ENCODE measurements at places on chromosomes 13 and 19. TPM values are rescaled to one million over a fixed set of nuclear protein-coding genes. Genes with fewer than 3 reads are reported as not detected.

Gene FGF21
- not detected for total RNA-seq

Gene FXYD7
- total RNA-seq: not detected

Gene COL5A3
- 0.05 TPM for total RNA-seq

Gene PLVAP
- 6.3 TPM for total RNA-seq

Gene TINCR
- 0.53 TPM for total RNA-seq

Gene GFY
- not detected for total RNA-seq

Gene SRRM5
- total RNA-seq: 0.33 TPM

Gene FAM83E
- not detected for total RNA-seq

Gene CYP4F2
- not detected for total RNA-seq

Gene TRAPPC2B
- 23.6 TPM for total RNA-seq

Gene ZNF763
- total RNA-seq: 0.27 TPM

Gene ZNF43
- total RNA-seq: 8.9 TPM

Gene SIGLEC5
- total RNA-seq: 0.27 TPM

Gene MUC16
- not detected for total RNA-seq

Gene TMEM150B
- not detected for total RNA-seq

Gene KLK12
- not detected for total RNA-seq

Gene LGI4
- not detected for total RNA-seq

Gene CASP14
- not detected for total RNA-seq

Gene ZNF699
- total RNA-seq: 2.6 TPM

Gene ZNF850
- 3.9 TPM for total RNA-seq

Gene MADCAM1
- not detected for total RNA-seq

Gene RNF17
- not detected for total RNA-seq

Gene ICAM4
- total RNA-seq: 0.40 TPM

Gene C19orf33
- total RNA-seq: 65.5 TPM

Gene KLK7
- total RNA-seq: not detected

Gene ZNF284
- 0.98 TPM for total RNA-seq

Gene GIPC3
- total RNA-seq: 1.4 TPM

Gene C19orf85
- not detected for total RNA-seq

Gene LIM2
- total RNA-seq: not detected

Gene NAPA
- 147 TPM for total RNA-seq

Gene ZNF667
- 0.94 TPM for total RNA-seq

Gene PDX1
- not detected for total RNA-seq

Gene OXGR1
- not detected for total RNA-seq

Gene KLK10
- not detected for total RNA-seq

Gene LYL1
- total RNA-seq: 131 TPM

Gene ZNF547
- total RNA-seq: 0.53 TPM

Gene GSX1
- not detected for total RNA-seq

Gene PODNL1
- 1.1 TPM for total RNA-seq

Gene ERICH6B
- total RNA-seq: not detected

Gene CYSLTR2
- total RNA-seq: not detected

Gene MBD3L5
- total RNA-seq: not detected

Gene KIR2DL4
- not detected for total RNA-seq

Gene SMAD9
- 9.2 TPM for total RNA-seq

Gene TIMM50
- total RNA-seq: 106 TPM

Gene CEACAM20
- total RNA-seq: not detected

Gene CALR3
- total RNA-seq: not detected

Gene DNAJC15
- total RNA-seq: 25.2 TPM

Gene WDR88
- total RNA-seq: not detected

All from mammary microvascular endothelial cell (primary cell).